ENCODE measurements at places on chromosomes 1 and 21.

- DNase-seq = no peak
These were observed 3.8 kb downstream of the AGO1 start for GRCh38 chr1:35886577-35887431.

GRCh38 chr1:212458817-212459216 lies 26.1 kb downstream of the NENF start:
- no peak for DNase-seq

DNA sequence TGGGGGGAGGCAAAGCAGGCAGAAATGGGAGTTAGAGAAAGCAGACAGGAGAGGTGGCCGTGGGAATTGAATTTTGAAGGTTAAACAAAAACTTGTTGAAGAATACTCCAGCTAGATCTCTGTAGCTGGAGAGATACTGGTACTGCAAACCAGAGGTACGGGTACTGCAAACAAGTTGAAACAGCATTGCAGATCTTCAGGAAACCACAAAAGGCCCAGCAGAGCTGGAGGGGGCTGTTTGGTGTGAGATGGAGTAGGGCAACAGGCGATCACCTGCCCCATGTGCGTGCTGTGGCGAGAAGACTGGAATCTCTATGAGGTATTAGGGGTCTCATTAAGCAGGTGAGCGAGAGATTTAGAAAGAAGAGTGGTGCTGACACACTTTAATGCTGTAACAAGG lies 77.7 kb upstream of the RGS4 start:
- DNase-seq = no peak

- DNase-seq = peak; percentile 25
These were observed 126.6 kb upstream of the CACNA1E start for GRCh38 chr1:181356505-181357340.

DNA sequence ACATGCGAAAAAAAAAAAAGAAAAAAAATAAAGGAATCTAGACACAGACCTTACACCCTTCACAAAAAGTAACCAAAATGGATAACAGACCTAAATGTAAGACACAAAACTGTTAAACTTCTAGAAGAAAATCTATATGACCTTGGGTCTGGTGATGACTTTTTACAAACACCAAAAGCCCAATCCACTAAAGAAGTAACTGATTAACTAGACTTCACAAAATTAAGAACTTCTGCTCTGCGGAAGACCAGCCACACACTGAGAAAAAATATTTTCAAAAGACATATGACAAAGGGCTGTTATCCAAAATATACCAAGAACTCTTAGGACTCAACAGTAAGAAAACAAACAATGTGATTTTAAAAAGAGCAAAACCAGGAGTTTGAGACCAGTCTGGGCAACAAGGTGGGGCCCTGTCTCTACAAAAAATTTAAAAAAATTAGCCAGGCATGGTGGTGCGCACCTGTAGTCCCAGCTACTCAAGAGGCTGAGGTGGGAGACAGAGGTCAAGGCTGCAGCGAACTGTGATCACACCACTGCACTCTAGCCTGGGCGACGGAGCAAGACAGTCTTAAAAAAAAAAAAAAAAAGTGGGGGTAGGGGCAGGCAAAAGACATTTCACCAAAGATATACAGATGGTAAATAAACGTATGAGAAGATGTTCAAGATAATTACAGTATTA lies 9.8 kb downstream of the PARP1 start:
- DNase-seq = no peak

- DNase-seq = no peak
These were observed 4.0 kb downstream of the AKR7A2 start for GRCh38 chr1:19307794-19308508.
